ENCODE measurements at places on chromosomes 7 and 10.

- no peak for DNase-seq
Observed at GRCh38 chr10:32153931-32154330, 97.7 kb upstream of the KIF5B start.

DNA sequence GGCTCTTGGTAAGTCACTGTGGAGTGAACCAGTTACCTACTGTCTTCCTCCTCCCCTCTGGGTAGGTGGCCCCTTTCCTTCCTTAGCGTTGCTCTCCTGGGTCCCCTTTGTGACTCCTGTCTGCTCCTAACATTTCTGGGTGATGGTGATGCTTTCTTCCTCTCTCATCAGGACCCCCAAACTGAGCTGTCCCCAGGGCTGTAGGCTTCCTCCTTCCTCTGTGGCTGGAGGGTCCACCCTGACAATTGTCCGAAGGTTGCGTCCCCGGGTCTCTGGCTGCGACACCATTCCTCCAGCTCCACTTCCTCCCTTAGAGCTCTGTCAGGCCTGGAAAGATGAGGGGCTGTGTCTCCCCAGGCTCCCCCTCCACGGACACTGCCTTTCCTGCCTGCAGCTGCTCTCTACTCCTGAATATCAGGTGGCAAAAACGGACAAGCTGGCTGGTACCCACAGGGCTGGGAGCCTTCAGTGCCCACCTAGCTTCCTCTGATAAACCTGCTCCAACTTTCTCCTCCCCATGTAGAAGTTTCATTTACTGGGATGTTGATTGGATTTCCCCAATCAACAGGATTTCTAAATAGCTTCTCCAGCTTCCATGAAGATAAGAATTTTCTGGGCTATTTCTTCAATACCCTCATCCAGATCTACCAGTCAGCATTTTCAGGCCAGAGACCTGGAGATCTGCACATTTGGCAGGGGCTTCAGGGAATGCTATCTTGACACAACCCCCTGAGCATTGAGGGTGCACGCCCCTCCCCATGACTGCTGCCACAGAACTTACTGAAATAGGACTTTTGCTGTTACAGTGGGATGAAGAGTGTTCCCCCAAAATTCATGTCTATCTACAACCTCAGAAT, 506.5 kb downstream of the TCERG1L start:
- no peak for DNase-seq

- DNase-seq: no peak
Observed at GRCh38 chr7:85215098-85215497, 28.2 kb upstream of the SEMA3D start.

GRCh38 chr7:97167176-97167575, 49.7 kb downstream of the SDHAF3 start:
- DNase-seq: no peak

GRCh38 chr10:43208147-43209073, 58.5 kb downstream of the RASGEF1A start:
- DNase-seq: no peak

- no peak for DNase-seq
Observed at GRCh38 chr10:9869205-9869604, 1148.5 kb upstream of the CELF2 start.

- no peak for DNase-seq
Observed at GRCh38 chr10:125203186-125203800, 42.9 kb upstream of the CTBP2 start.

GRCh38 chr7:42550706-42551470, 313.9 kb upstream of the GLI3 start:
- no peak for DNase-seq

Measured in iPS DF 6.9 (cell line).